ENCODE measurements at places on chromosomes 3 and 15. TPM values are rescaled to one million over a fixed set of nuclear protein-coding genes. Genes with fewer than 3 reads are reported as not detected.
A peak's percentile ranks its signal among the peaks of the same experiment; 100 is the strongest.

Gene CRYBG3
- 5.7 TPM for total RNA-seq

Gene SLC22A13
- 0.61 TPM for total RNA-seq

Gene AADACL2
- total RNA-seq: not detected

Gene LRTM1
- not detected for total RNA-seq

Gene HCN4
- not detected for total RNA-seq

Gene STX19
- not detected for total RNA-seq

Gene GOLGA8G
- not detected for total RNA-seq

Gene VIPR1
- total RNA-seq: 26.9 TPM

Gene KNL1
- 43.8 TPM for total RNA-seq

Gene STIMATE
- 38.5 TPM for total RNA-seq

DNA sequence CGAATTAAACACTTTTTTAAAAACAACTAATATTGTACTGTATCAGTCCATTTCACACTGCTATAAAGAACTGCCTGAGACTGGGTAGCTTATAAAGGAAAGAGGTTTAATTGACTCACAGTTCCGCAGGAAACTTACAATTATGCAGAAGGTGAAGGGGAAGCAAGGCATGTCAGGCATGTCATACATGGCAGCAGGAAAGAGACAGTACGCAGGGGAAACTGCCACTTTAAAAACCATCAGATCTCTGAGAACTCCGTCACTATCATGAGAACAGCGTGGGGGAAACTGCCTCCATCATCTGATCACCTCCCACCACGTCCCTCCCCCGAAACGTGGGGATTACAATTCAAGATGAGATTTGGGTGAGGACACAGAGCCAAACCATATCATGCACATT lies 162.8 kb upstream of the TPM1 start:
- no peak overlapping the region for H3K27ac ChIP-seq
- no peak for DNase-seq
- H3K4me3 ChIP-seq: no peak overlapping the region
- peaks cover 6% of the 10 kb centered on the region for H3K4me1 ChIP-seq
- no peaks in the 10 kb centered on the region for H3K36me3 ChIP-seq

DNA sequence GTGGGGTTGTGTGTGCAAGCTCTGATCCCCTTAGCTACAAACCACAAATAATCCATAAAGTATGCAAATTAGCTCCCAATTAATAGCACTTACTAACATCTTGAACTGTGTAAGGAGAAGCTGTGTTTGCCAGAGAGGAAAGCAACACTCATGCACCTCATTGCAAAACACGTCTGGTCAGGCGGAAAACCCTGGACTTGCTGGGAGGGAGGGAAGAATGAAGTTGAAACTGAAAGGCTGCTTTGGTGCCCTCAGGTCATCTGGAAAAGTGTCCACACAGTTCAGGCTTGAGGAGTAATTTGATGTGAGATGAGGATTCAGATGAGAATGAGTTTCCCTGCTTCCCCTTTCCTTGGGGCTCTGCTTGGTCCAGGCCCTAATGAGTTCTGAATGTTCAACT lies 185.5 kb upstream of the ANKRD28 start:
- H3K4me3 ChIP-seq: no peak overlapping the region
- H3K36me3 ChIP-seq: no peaks in the 10 kb centered on the region
- H3K4me1 ChIP-seq: no peaks in the 10 kb centered on the region
- no peak overlapping the region for H3K27ac ChIP-seq
- no peak for DNase-seq
- peaks cover 3% of the 10 kb centered on the region for H3K27me3 ChIP-seq

DNA sequence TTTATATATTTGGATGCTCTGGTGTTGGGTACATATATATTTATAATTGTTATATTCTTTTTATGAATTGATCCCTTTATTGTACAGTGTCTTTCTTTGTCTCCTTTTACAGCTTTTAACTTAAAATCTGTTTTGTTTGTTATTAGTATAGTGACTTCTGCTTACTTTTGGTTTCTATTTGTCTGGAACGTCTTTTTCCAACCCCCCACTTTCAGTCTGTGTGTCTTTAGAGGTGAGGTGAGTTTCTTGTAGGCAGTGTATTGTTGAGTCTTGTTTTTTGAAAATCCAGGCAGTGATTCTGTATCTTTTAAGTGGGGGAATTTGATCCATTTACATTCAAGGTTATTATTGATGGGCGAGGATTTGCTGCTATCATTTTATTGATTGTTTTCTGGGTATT lies 62.0 kb downstream of the AP4E1 start:
- peak overlapping the region; percentile 5 for H3K27ac ChIP-seq
- peaks cover 2% of the 10 kb centered on the region for H3K4me1 ChIP-seq
- H3K36me3 ChIP-seq: peaks cover 83% of the 10 kb centered on the region
- H3K27me3 ChIP-seq: no peaks in the 10 kb centered on the region

GRCh38 chr3:83802801-83803200 lies 1156.0 kb upstream of the CADM2 start:
- no peak overlapping the region for H3K27ac ChIP-seq
- H3K36me3 ChIP-seq: no peaks in the 10 kb centered on the region
- no peak overlapping the region for H3K4me3 ChIP-seq
- no peak for DNase-seq
- H3K27me3 ChIP-seq: no peaks in the 10 kb centered on the region

GRCh38 chr15:101242999-101243336 lies 8.9 kb downstream of the CHSY1 start:
- H3K4me1 ChIP-seq: peaks cover 81% of the 10 kb centered on the region
- H3K27me3 ChIP-seq: no peaks in the 10 kb centered on the region
- no peak for DNase-seq
- H3K36me3 ChIP-seq: peaks cover 19% of the 10 kb centered on the region
- H3K27ac ChIP-seq: peak overlapping the region; percentile 85

DNA sequence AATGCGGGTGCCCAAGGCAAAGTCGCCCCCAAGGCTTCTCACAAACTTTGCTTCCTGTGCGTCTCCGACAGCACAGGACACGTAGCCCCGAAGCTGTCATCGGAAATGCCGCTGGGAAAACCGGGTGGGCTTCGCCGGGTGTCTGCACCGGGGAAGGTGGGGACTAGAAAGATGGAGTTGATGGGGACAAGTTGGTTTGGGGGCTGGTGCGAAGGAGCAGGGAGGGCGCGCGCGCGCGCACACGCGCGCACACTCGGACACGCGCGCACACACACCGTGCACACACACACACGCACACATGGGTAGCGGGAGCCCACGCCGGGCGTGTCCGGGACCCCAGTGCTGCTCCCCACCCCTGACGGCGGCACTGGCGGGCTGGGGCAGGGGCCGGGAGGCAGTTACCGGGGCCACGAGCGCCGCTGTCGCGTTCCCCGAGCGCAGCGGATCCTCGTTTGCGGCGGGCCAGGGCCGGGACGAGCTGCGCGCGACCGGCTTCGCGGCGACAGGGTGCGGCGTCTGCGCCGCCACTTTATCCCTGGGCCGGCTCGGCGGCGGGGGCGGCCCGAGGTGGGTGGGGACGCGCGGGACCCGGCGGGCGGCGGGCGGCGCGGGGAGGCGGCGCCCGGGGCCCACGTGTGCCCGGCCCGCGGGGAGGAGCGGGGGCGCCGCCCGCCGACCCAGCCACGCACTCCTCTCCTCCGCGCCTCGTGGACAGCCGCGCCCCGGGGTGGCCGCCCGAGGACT lies 539 bp upstream of the MGLL start:
- peaks cover 16% of the 10 kb centered on the region for H3K4me1 ChIP-seq
- DNase-seq: peak; percentile 54
- H3K27ac ChIP-seq: no peak overlapping the region
- H3K36me3 ChIP-seq: peaks cover 2% of the 10 kb centered on the region
- peaks cover 69% of the 10 kb centered on the region for H3K27me3 ChIP-seq

DNA sequence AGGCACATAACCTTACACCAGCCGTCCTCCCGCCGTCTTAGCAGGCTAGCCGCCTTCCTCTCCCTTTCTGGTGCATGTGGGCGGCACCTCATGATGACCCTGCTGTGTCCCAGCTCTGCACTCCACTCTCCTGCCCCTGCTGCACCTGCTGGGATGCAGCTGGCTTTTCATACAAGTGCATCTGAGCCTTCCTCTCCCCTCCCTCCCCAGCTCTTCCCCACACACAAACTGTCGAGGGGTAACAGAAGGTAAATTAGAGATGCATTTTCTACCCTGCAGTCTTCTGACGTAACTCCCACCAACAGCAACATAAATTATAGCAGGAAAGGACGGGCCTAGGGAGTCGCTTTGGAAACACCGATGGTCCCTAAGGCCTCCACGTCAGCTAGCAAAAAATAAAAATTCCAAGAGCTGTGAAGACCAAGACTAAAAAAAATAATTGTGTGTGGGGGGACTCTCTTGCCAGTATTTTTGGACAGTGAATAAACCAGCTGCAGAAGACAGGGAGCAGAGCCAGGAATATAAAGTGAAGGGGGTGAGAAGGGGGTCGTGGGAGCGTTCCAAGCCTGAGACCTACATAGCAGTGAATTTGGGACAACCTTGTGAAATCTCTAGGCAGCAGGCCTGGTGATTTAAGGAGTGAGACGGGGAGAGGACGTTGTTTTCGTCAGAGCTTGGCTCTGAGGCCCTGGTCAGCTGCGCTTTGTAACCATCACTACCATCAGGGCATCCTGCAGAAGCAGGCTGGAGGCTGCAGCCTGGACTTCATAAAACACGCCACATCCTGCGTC lies 216.2 kb downstream of the ADAMTS17 start:
- H3K36me3 ChIP-seq: peaks cover 1% of the 10 kb centered on the region
- H3K4me3 ChIP-seq: no peak overlapping the region

GRCh38 chr3:179853176-179853575 lies 183.6 kb downstream of the PEX5L start:
- no peak overlapping the region for H3K27ac ChIP-seq
- no peaks in the 10 kb centered on the region for H3K36me3 ChIP-seq
- H3K27me3 ChIP-seq: peaks cover 4% of the 10 kb centered on the region
- H3K4me1 ChIP-seq: no peaks in the 10 kb centered on the region
- no peak for DNase-seq

- H3K36me3 ChIP-seq: no peaks in the 10 kb centered on the region
- DNase-seq: no peak
- H3K27ac ChIP-seq: no peak overlapping the region
- peaks cover 5% of the 10 kb centered on the region for H3K27me3 ChIP-seq
- no peaks in the 10 kb centered on the region for H3K4me1 ChIP-seq
Measured at GRCh38 chr15:55823191-55823670, 80.3 kb upstream of the PRTG start.

GRCh38 chr3:97575742-97576141 lies 188.8 kb upstream of the ARL6 start:
- H3K4me1 ChIP-seq: no peaks in the 10 kb centered on the region
- no peak for DNase-seq
- no peak overlapping the region for H3K27ac ChIP-seq
- no peaks in the 10 kb centered on the region for H3K36me3 ChIP-seq
- no peaks in the 10 kb centered on the region for H3K27me3 ChIP-seq

- peak overlapping the region; percentile 60 for H3K27ac ChIP-seq
- H3K27me3 ChIP-seq: no peaks in the 10 kb centered on the region
- peaks cover 33% of the 10 kb centered on the region for H3K36me3 ChIP-seq
- no peak overlapping the region for H3K4me3 ChIP-seq
Measured at GRCh38 chr3:127608362-127608718, 10.1 kb downstream of the MCM2 start.

- H3K4me3 ChIP-seq: peak overlapping the region; percentile 54
- peak overlapping the region; percentile 85 for H3K27ac ChIP-seq
- no peak for DNase-seq
- H3K36me3 ChIP-seq: peaks cover 48% of the 10 kb centered on the region
- peaks cover 40% of the 10 kb centered on the region for H3K4me1 ChIP-seq
Measured at GRCh38 chr3:106185949-106186348, 317.1 kb upstream of the CBLB start.

- H3K27me3 ChIP-seq: peaks cover 30% of the 10 kb centered on the region
- H3K4me3 ChIP-seq: no peak overlapping the region
- H3K36me3 ChIP-seq: no peaks in the 10 kb centered on the region
- H3K27ac ChIP-seq: no peak overlapping the region
- DNase-seq: no peak
- H3K4me1 ChIP-seq: no peaks in the 10 kb centered on the region
Measured at GRCh38 chr15:91214675-91215590, 114.9 kb downstream of the SV2B start.

DNA sequence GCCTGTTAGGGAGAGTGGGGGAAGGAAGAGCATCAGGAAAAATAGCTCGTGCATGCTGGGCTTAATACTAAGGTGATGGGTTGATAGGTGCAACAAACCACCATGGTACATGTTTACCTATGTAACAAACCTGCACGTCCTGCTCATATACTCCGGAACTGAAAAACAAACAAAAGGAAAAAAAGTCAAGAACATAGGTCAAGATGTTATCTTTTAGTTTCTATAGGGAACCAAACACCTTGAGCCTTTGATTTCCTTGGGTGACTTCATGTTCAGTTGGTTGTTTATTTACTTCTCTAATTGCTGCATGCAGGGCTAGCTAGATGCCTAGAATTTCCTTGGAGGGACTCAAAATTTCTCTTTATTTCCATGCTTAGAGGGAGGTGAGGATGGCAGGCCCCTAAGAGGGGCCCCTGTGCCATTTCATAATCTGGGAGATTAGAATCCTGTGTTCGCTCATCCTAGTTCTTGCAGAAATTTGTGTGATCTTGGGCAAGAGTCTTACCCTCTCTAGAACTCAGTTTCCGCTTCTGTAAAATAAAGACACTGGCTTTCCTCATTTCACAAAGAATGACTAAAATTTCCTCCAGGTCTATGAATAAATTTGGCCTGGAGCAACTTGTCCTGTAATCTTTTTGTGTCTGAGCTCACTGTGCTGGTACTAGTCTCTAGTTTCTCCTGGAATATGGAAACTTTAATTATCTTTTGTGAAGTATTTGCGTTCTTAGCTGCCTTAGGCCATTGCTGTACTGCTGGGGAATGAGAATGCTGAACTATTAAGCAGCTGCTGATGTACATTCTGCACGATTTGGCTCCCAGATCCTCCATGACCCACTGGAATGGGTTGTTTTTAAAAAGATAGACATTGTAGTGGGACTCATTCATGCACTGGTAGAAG lies 457.5 kb downstream of the EDEM1 start:
- H3K4me3 ChIP-seq: no peak overlapping the region
- no peak overlapping the region for H3K27ac ChIP-seq
- no peak for DNase-seq
- no peaks in the 10 kb centered on the region for H3K27me3 ChIP-seq
- H3K4me1 ChIP-seq: no peaks in the 10 kb centered on the region

- peaks cover 2% of the 10 kb centered on the region for H3K27me3 ChIP-seq
- H3K4me1 ChIP-seq: no peaks in the 10 kb centered on the region
- H3K36me3 ChIP-seq: no peaks in the 10 kb centered on the region
- no peak for DNase-seq
Measured at GRCh38 chr15:33218071-33218491, 23.6 kb upstream of the FMN1 start.

GRCh38 chr3:109480014-109480413 lies 142.7 kb upstream of the DPPA4 start:
- H3K4me1 ChIP-seq: no peaks in the 10 kb centered on the region
- DNase-seq: no peak
- no peaks in the 10 kb centered on the region for H3K27me3 ChIP-seq
- H3K36me3 ChIP-seq: no peaks in the 10 kb centered on the region
- no peak overlapping the region for H3K27ac ChIP-seq

- peak overlapping the region; percentile 11 for H3K27ac ChIP-seq
- no peaks in the 10 kb centered on the region for H3K36me3 ChIP-seq
- no peaks in the 10 kb centered on the region for H3K27me3 ChIP-seq
- no peak for DNase-seq
- no peak overlapping the region for H3K4me3 ChIP-seq
Measured at GRCh38 chr3:42118762-42119361, 27.7 kb downstream of the TRAK1 start.

Measured in activated naive CD8-positive, alpha-beta T cell treated with anti-CD3 and anti-CD28 coated beads, Interleukin-2, amount 10 ng/mL, durations not matched to agents 7 days and 5 days (primary cell).